ENCODE measurements at places on chromosomes 5 and 9. TPM values are rescaled to one million over a fixed set of nuclear protein-coding genes. Genes with fewer than 3 reads are reported as not detected.

DNA sequence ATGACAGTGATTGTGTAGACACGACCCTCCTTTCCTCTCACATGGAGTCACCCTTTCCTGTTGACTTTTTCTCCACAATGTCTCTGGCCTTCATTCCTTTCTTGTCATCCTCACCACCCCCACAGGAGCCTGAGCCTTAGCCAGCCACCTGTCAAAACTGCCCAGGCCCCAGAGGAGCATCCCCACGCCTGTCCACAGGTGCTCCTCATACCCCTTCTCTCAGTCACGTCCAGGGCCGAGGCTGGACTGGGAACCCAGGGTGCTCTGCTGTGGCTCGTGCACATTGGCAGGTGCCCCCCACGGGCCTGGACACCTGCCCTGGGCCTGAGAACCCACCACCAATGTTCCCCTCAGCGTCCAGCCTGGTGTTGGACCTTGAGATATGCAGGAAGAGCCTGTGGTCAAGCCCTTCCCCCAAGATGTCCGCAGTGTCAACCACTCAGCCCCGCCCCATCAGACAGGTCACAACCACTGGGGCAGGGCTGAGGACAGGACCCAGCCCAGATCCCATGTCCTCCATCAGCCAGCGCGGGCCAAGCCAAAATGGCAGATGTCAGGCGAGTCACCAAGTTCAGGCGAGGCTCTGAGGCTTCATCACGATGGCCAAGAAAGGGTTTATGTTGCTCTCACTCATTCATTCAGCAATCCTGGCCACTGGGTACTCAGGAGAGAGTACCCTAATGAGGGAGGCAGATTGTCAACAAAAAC, 65.8 kb upstream of the STXBP1 start:
- no peak for DNase-seq

- no peak for DNase-seq
Measured at GRCh38 chr5:154058055-154059038, 19.6 kb downstream of the MFAP3 start.

DNA sequence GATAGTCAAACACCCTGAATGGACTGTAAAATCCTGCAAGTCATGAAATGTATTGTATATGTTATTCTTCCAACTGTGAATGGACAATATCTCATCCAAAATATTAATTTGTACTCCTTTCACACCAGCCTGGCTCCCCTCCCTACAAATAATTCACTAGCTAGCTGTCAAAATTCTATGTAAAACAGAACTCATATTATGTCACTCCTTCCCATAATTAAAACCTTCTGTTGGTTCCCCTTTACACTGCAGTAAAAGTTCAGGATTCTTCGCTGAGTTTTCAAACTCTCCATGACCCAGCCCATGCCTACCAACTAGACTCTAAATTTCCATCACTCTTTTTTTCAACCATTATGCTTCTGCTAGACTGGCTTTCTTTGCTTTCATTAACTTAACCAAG, 857.1 kb downstream of the TAF11L14 start:
- no peak for DNase-seq

DNA sequence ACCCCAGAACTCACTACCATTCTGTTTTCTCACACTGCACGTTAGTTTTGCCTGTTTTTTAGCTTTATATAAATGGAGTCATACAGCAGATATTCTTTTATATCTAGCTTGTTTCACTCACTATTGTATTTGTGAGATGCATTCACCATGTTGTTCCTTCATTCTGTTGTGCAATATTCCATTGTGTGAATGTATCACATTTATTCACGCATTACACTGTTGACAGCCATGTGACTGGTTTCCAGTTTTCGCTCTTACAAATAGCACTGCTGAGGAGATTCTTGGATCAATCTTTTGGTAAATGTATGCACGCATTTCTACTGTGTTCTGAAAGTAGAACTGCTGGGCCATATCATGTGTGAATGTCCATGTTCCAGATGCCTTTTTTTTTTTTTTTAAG, 6.4 kb upstream of the SNX30 start:
- no peak for DNase-seq

- DNase-seq = no peak
Measured at GRCh38 chr9:13932528-13933267, 381.2 kb downstream of the NFIB start.

GRCh38 chr5:11797132-11797531, 107.1 kb downstream of the CTNND2 start:
- no peak for DNase-seq

The OCLN gene
- total RNA-seq = 102 TPM

The ADAMTS16 gene
- total RNA-seq = 0.54 TPM

The RNF208 gene
- 11.5 TPM for total RNA-seq

GRCh38 chr9:33750839-33751339, 44.5 kb upstream of the PRSS3 start:
- DNase-seq = no peak

DNA sequence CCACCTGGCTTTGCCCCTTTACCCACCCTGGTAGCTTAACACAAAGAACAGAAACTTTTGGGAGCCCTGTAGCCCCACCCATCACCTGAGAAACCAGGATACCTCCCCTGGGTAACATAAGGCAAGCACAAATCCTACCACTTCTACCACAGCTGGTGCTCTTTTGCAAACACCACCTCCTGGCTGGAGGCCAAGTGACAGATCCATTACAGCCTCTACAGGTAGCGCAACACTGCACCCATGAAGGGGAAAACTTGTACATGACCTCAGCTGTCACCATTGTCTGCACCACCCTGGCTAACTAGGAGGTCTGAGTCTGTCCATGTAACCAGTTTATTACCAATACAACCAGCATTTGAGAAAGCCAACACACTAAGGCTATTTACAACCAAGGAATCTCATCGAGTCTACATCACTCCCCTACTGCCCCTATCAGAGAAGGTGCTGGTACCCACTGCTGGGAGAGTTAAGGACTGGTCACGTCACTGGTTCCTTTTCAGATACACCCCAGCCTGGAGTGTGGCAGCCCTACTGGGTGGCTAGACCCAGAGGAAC, 128.6 kb downstream of the PJA2 start:
- DNase-seq = no peak

The SPAAR gene
- total RNA-seq = not detected

DNA sequence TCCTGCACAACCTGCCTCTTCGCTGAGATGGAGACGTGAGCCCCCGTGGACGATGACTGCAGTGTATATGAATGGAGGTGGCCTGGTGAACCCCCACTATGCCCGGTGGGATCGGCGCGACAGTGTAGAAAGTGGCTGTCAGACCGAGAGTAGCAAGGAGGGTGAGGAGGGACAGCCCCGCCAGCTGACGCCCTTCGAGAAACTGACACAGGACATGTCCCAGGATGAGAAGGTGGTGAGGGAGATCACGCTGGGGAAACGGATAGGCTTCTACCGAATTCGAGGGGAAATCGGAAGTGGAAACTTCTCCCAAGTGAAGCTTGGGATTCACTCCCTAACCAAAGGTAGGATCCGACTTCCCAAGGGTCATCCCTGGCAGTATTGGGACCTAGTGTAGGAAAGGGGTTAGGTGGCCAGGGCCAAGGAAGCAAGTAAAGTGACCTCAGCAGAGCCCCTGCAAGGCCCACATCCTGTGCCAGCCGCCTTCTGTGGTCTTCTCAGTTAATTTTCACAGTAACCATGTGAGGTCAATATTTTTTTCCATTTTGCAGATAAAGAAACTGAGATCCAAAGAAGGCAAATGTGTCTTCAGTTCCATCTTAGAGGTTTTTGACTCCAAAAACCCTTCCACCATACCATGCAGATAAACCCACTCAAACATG, 53.8 kb downstream of the NIM1K start:
- DNase-seq = no peak

The PRDM9 gene
- total RNA-seq = not detected

The LMNB1 gene
- total RNA-seq = 122 TPM

- DNase-seq = no peak
Measured at GRCh38 chr5:143898381-143898780, 86.4 kb downstream of the HMHB1 start.

DNA sequence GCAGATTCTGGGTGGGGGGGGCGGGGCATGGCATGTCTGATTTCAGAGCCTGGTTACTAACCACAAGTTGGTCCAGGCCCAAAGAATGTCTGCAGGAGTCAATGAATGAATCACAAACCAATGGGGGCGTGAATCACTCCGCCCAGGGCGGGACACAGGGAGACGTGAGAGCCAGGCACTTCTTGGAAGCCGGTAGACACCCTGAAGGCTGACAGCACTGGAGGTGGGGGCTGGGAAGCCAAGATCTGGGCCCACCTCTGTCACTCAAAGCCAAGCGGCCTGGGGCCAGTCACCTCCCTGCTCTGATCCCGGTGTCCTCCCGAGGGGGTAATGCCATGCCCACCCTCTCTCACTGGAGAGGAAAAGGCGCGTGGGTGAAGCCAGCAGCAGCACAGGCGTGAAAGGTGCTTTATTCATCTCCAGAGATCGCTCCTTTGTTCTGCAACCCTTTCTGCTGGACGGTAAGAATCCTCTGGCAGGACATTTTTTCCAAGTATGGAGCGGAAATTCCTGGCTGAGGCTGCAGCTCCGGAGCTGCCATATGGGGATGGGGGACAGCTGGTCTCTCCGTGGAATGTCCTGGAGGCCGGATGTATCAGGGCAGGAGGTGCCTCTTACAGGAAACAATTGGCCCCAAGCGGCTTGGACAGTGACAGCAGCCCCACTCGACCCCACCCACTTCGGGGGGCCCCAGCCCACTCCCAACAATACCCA, 85.0 kb downstream of the STK10 start:
- peak; percentile 47 for DNase-seq

DNA sequence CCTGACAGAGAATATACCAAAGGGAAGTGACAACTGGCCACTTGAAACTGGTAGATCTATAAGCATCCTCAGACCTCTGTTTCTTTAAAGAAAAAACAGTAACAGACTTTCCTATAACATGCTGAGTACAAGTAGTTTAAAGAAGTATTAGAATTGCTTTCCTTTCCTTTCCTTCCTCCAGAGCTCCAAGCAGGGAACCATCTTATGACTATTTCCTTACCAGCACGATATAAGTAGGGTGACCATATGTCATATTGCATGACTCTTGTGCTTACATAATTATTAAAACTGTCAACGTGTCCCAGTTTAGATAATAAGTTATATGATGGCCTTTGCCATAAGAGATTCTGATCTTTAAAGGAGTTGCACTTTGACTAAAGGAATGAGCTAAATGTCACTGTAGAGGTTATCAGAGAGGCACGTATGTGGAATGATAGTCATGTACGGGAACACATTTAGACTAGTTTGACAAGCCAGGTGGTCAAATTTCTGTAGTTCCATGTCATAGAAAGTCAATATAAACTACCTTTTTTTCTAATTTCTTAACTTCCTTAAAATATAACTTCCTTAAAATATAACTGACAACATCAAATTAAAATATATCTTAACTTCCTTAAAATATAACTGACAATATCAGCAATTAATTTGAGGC, 212.7 kb upstream of the CD180 start:
- no peak for DNase-seq
